ENCODE measurements at places on chromosomes 4 and X.
A peak's percentile ranks its signal among the peaks of the same experiment; 100 is the strongest.

- DNase-seq = no peak
These were observed 42.7 kb upstream of the PHEX start for GRCh38 chrX:21989384-21989783.

DNA sequence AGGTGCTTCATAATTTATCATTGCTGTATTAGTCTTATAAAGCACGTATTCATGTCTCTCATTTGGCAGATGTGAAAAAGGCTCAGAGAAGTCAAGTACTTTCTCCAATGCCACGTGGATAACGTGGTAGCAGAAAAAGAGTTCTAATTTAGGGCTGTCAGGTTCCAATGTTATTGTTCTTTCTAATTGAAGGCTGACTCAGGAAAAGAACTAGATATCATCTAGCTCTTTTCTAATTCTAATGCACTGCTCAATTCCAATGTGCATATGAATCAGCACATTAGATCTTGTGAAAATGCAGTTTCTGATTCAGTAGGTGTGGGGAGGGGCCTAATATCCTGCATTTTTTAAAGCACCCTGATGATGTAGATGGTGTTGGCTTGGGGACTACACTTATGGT, 22.8 kb downstream of the AGA start:
- no peak for DNase-seq

- DNase-seq = no peak
These were observed 420.8 kb upstream of the DIPK2B start for GRCh38 chrX:45621376-45622041.

GRCh38 chrX:136635235-136635634, 12.7 kb upstream of the CD40LG start:
- no peak for DNase-seq

GRCh38 chrX:1294301-1295067, 25.9 kb downstream of the CSF2RA start:
- no peak for DNase-seq

- DNase-seq = no peak
These were observed 48.8 kb downstream of the BMX start for GRCh38 chrX:15549189-15550012.

- DNase-seq = no peak
These were observed 697 bp downstream of the ZNF280C start for GRCh38 chrX:130267956-130268448.

- no peak for DNase-seq
These were observed 84.9 kb downstream of the BCOR start for GRCh38 chrX:40012868-40013265.

GRCh38 chrX:131763674-131764073, 219.8 kb downstream of the OR13H1 start:
- no peak for DNase-seq

DNA sequence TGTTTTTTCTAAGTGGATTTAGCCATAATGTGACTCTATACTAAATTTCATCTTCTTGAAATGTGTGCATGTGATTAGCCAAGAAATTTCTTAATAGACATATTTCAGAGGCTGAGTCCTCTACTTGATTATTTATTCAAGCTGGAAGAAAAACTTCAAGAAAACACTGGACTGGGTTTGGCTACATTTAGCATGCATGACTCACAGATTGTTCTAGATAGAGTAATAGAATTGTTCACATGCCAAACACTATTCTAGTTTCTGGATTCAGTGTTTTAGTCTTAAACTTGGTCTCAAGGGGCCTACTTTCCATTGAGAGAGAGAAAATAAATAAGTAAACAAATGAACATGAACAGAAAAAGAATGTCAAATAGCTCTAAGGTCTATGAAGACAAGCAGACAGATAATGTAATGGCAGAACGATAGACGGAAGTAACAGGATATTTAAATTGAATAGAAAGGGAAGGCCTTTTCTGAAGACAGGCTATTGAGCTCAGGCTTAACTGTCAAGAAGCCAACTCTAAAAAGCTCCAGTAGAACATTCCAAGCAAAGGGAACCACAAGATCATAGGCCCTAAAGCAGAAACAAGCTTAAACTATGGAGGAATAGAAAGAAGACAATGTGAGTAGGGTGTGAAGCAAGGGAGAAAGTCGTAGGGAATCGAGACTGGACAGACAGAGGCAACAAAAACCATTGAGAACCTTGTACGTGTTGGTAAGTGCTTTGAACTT, 104.6 kb downstream of the TMEM144 start:
- no peak for DNase-seq

- peak; percentile 8 for DNase-seq
These were observed 365.7 kb downstream of the PPP3CA start for GRCh38 chr4:100981447-100982204.

DNA sequence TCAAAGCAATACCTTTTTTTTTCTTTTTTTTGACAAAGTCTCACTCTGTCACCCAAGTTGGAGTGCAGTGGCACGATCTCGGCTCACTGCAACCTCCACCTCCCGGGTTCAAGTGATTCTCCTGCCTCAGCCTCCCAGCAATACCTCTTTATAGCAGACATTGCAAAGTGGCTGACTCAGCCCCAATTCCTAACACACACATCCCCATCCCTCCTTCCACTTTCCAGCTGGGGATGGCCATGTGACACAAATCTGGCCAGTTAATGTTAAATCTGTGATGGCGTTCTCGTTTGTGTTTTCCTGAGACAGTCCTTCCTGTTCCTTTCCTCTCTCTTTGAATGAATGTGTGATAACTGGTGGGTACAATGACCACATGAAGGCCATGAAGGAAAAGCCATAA, 276.2 kb upstream of the KLF3 start:
- no peak for DNase-seq

DNA sequence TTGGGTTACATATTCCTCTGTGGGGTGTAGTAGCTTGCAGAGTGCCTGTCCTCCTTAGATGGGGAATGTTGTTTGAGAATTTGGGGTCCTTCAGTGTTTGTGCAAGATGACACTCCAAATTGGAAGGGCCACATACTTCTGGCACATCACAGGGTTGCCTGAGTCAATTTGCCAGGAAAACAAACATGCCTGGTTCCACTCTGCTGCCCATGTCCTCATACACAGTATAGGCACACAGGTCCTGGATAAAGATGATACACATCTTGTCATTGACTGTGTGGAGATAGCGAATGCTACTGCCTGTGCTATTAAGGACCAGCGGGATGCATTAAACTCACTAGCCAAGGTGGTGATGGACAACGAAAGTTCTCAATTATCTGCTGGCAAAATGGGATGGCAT, 11.2 kb upstream of the LAP3 start:
- DNase-seq = no peak

- no peak for DNase-seq
These were observed 35.4 kb upstream of the STS start for GRCh38 chrX:7112071-7112470.

DNA sequence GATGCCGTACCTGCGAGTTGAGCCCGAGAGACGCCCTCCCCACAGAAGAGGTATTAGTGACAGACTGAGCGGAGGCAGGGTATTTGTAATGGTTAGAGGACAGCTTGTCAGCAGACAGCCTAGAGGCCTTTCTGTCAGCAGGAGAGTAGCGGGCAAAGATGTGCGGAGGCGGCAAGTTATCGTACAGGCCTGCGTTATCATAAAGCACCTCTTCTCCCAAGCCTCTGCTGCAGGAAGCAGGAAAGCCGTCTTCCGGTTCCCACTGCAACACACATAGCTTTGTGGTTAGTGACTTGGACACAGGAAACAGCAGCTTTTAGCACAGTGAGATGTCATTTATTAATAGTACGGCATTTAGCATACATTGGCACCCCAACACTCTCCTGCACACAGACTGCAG, 158.3 kb downstream of the AFAP1 start:
- DNase-seq = no peak

GRCh38 chr4:123599061-123599919, 202.7 kb downstream of the SPRY1 start:
- no peak for DNase-seq

- peak; percentile 75 for DNase-seq
These were observed 172.7 kb upstream of the USP9X start for GRCh38 chrX:40912576-40912975.

GRCh38 chrX:8284131-8284530, 113.1 kb upstream of the VCX2 start:
- DNase-seq = no peak

DNA sequence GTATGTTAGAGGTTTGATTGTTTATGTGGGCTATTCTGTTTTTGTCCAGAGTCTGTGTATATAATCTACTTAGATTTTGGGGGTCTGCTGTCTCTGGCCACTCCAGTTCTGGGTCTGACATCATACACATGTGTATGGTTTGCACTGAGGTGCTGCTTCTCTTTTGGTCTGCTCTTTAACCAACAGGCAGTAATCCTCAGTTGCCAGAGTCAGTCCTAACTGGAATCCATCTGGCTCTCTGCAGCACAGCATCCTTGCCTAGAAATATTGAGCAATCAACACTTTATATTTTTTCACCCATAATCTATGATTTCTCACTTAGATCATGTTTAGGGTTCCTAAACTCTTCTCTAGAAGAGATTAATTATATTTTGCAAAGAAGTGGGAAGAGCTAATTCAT, 98.3 kb upstream of the SFRP2 start:
- DNase-seq = no peak

DNA sequence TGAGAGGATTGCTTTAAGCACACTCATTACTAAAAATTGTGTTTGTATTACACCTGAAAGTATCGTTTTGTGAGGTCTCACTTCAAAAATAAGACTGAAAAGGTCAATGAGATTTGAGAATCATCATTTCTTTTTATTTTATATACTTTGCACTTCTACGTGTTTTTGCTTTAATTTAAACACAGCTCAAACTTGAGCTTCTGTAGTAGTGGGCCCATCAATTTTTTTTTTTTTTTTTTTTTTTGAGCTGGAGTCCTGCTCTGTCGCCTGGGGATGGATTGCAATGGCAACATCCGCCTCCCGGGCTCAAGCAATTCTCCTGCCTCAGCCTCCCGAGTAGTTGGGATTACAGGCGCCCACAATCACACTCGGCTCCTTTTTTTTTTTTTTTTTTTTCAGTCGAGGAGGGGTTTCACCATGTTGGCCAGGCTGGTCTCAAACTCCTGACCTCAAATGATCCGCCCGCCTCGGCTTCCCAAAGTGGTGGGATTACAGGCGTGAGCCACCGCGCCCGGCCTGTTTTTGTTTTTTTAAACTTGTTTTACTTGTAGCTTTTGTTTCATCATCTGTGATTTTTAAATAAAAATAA, 1.5 kb downstream of the GSTCD start:
- DNase-seq = no peak

DNA sequence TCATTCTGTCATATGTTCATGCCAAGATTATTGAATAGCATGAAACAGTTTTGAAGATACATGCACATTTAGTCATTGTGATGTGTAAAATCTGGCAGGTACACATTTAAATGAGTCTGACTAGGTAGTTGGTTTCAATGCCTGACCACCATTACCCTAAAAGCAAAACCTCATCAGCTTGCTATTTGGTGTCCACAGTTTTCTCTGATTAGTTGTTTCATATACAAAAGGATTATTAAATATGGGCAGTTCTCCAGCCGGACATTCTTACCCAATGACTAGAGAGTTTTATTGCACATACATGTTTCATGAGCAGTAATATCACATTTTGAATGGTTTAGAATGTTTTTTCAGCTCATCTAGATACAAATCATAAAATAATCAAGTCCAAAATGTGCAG, 23.7 kb downstream of the DCHS2 start:
- no peak for DNase-seq

DNA sequence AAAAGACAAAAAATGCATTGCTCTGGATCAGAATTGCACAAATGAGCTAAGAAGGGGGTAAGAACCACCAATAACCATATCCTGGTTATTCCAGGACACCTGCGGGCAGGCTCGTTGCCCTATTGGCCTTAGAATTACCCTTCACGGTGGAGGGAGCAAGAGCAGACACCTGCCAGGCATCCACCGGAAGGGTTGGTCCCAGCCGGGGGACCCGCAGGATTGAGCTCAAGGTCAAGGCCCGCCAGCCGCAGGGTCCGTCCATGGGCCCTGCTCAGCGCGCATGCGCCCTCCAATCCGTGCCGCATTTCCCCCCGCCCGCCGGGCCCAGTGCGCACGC, 575 bp downstream of the SLC25A6 start:
- DNase-seq = no peak

DNA sequence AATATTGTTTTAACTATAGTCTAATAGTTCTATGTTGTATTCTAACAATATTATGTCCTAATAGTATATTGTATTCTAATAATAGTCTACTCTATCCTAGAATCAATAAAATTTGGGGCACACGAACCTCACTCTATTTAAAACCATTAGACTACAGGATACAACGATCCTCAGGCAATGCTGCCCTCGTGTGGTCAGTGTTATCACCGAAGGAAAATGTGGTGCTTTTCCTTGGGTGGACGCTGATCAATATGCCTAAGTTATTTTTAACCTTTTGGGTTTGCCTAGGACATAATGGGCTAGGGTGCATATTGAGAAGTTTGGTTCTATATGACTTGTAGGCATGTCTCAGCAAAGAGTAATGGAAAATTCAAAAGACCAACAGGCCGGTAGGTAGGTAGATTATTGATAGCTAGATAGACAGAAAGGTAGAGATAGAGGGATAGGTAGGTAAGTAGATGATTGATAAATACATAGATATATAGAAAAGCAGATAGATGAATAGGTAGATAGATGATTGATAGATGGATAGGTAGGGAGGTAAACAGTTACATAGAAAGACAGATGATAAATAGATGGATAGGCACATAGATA, 75.1 kb downstream of the PRKX start:
- DNase-seq = peak; percentile 0

DNA sequence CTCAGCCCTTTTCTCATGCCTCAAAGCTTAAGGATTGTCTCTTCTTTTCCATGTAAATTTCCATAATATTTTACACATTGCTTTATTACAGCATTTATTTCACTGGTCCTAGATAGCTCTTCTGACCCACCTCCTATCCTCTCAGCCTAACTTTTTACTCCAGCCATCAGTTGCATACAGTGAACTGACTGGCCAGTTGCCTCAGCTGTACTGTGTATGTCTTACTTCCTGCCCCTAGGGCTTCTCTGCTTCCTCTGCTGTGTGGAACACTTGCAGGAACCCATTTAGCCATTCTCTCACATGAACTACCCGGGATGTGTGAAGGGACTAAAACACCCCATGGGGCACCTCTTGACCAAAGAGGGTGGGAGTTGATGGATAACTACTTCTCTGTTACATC, 18.0 kb downstream of the C4orf33 start:
- DNase-seq = no peak

GRCh38 chr4:140856621-140857062, 100.5 kb upstream of the TBC1D9 start:
- peak; percentile 79 for DNase-seq

GRCh38 chrX:68490644-68491043, 8.2 kb upstream of the YIPF6 start:
- DNase-seq = peak; percentile 7

GRCh38 chr4:7646384-7647061, 211.8 kb upstream of the PSAPL1 start:
- no peak for DNase-seq

DNA sequence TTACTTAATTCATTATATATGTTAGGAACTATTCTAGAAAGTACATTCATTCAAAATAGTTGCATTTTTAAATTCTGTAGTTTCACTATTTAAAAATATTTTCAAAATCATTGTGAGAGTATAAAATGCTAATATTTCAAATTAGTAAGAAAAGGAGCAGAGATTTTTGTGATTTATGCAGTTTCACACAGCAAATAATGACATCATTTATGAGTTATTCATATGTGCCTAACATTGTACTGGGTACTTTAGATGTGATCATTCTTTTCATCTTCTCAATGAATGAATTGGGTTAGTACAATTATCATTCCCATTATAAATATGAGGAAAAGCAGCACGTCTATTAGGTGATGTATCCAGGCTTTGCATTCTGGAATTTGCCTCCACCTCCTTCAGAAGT, 1451.0 kb upstream of the IGFBP7 start:
- no peak for DNase-seq

GRCh38 chr4:180810581-180810980, 1432.6 kb upstream of the TENM3 start:
- DNase-seq = no peak

- DNase-seq = no peak
These were observed 461.0 kb upstream of the GALNT7 start for GRCh38 chr4:172707622-172708021.
